Gastrocnemius medialis (tissue), 4 donors: ENCODE measurements at places on chromosomes 11 and 22.

GRCh38 chr11:96001037-96001436 is 77.1 kb upstream of the MTMR2 start:
- peak; percentile 66 for DNase-seq

- DNase-seq: no peak
Observed at GRCh38 chr11:1508986-1509385, 22.4 kb upstream of the MOB2 start.

- DNase-seq: no peak
Observed at GRCh38 chr11:122978299-122978620, 3.4 kb downstream of the BSX start.

GRCh38 chr11:68010090-68011041 is at the start of gene ALDH3B1:
Gene ALDH3B1 (plus strand): TSS chr11:68010327. CDS start chr11:68015298, 4,971 bp downstream.
- peak; percentile 71 for DNase-seq

- no peak for DNase-seq
Observed at GRCh38 chr11:111459506-111460270, 52.5 kb downstream of the BTG4 start.

- DNase-seq: no peak
Observed at GRCh38 chr11:810040-810567, 337 bp downstream of the RPLP2 start.

DNA sequence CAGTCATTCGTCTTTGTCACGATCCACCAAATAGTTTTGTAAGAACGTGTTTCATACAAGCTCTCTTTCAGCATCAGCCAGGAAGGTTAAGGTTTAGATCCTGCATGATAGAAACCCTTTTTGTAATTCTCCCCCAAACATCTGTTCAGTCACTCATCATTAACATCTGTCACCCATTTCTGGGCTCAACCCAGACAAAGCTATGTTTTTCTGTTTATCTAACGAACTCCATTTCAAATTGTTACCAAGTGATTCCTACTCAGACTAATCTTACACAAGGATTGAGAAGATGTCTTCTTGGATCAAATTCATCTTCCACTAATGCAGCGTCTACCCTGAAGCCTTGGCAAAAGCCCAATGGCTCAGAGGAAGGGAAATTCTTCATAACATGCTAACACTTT is 58.8 kb downstream of the FZD4 start:
- no peak for DNase-seq

DNA sequence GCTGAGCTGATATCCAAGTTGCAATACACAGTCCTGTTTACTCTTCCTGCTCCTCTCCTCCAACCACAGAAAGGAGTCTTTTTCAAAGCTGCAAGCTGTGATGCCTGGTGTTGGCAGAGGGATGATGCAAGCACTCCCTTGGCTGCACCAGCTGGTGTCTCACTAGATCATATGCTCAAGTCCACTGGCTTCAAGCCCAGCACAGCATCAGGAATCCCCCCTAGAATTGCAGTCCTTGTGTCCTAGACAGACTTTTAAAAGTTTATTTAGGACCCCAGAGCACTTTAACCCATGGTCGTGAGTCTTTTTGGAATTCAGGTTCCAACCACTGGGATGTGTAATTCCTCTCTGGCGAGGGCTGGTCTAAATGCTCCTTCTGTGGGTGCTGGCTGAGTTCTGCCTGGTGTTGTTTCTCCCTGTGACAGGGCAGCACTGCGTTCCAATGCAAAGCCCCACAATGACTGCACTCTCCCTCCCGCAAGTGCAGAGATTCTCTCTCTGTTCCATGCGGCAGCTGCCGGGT is 1.9 kb upstream of the HEPN1 start:
- no peak for DNase-seq

DNA sequence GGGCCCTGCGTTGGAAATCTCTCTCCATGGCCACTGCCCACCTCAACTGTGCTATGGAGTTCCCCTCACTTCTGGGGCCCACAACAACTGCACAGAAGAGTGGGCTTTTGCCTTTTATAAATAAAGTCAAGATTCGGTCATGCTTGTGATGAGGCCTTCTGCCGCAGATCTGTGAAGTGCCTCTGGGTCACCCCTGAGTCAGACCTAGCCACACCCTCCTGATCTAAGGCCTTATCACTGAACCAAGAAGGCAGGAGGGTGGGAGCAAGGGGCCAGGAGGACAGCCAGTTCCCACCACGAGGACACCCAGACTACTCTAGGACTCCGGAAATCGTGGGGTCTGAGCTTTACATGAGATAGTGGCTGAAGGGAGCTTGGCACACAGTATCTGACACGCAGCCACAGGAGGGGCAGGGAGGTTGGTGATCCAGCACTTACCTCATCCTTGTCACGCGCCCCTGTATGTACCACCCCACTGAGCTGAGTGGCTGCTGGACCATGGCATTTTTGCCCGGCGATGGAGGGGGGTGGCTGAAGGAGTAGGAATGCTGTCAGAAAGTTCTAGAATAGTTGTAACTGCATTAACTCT is 115.7 kb downstream of the ABTB2 start:
- no peak for DNase-seq

- no peak for DNase-seq
Observed at GRCh38 chr11:32279672-32280071, 155.7 kb downstream of the WT1 start.

DNA sequence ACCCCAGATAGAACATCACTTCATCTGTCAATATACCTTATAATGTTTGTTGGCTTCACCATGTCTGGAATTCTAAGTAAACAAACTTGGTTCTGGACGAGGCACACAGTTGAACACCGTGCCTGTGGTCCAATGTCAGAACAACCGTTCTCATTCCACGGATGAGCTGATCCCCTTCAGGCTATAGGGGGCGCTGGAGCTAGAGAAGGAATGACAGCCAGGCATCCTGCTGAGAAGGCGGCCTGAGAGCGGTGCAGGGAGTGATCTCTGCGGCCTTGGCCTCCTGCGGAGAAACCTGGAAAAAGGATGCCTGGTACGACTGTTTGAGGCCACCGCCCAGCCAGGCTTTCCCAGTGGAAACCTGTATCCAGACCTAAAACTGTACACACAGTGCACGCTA is 48.7 kb downstream of the FDX1 start:
- no peak for DNase-seq

DNA sequence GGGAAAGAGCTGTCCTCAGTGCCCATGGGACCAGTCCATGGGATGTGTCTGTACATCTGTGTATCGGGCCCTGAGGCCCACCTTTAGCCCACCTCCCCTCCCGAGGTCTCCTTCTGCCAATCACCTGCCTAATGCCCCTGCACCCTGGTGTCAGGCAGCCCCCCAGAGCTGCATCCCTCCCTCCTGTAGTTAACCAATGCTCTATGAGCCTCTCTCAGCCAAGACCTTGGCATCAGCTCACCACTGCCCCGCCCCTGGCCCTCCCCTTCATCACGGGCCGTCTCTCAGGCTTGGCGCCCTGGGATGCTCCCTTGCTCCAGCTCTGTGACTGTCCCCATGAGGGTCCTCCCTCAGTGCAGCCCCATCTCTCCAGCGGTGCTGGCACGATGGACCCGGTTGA is 18.5 kb downstream of the MGAT3 start:
- no peak for DNase-seq

DNA sequence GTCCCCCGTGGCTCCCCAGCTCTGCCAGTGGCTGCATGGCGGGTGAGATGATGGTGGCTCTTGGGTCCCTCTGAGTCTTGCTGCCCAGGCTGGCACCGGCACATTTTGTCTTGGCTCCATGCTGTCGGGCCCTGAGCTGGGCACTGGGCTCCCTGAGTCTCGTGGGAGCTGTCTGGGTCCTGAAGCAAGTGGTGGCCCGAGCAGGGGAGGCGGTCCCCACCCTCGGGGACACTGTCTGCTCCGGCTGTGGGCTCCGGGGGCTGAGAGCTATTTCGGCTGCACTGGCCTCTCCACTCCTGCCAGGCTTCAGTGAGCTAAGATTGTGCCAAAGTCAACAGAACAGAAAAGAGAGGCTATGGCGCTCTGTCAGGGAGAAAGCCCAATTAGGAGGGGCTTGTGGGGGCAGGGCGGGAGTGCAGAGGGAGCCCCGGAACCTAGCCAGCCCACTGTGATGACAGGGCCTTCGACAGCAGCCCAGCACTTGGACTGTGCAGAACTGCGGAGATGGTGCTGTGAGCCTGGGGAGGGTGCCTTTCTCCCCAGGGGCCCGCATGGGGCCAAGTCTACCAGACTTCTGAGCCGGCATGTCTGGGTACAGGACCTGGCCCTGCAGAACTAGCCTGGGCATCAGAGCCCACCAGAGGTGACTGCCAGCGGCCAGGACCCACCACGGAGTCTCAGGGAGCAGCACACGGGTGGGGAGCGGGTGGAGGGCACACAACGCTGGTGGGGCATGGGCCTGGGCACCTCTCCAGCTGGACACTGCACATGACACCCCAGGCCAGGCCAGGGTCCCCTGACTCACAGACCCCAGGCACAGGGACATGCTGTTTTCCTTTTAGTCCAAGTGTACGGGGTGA is 38.0 kb downstream of the RTN4R start:
- no peak for DNase-seq

DNA sequence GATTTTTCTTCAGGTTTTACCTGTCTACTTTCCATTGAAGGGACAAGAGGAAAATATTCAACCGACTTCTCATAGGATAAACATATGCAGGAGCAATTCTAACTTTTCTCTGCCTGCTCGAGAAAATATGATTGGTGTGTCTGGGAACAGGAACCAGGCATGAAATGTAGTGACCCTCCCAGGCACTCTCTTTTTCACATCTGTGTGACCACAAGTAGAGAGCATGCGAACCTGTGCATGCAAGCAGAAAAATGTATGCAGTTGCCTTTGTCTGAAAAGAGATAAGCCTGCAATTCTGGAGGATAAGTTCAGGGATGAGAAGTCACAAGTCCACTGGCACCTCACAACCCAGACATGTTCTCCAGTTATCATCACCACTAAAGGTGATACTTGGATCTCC is 583.5 kb upstream of the FAT3 start:
- no peak for DNase-seq

DNA sequence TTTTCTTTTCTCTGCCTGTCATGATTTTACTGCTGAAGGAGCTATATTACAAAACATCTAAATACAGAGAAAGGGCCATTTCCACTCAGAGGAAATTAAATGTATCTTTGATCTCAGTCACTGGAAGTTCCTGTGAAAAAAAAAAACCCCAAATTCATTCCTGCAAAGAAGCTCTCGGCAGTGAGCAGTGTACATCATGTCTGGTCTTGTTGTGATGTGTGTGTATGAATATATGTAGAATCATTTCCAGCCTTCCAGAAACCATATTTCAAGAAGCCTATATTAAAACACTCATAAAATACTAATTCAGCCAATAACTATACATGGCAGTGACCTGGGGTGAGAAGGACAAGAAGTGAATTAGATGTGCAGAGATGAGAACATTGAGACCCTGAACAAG is 393.2 kb upstream of the TENM4 start:
- DNase-seq: no peak

- no peak for DNase-seq
Observed at GRCh38 chr22:22103078-22103875, 120.7 kb upstream of the TOP3B start.

GRCh38 chr22:46171940-46172339 is 21.6 kb downstream of the PPARA start:
- DNase-seq: no peak

DNA sequence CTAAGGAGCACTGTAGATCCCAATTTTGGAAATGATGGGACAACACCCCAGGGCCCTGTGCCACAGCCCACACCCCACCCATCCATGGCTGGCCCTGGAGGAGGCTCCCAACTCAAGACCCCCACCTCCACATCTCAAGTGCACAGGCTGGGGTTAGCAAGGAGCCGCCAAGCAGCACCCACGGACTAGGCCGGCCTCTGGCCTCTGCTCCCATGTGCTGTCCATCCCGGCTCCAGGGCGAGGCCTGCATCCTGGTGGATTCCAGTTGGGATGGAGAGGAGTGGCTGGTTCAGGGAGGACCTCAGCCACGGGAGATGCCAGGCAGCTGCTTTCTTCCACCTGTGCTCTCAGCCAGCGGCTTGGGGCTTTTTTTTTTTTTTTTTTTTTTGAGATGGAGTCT is 43.4 kb upstream of the COMT start:
- no peak for DNase-seq

- no peak for DNase-seq
Observed at GRCh38 chr11:46727952-46728658, 9.1 kb downstream of the F2 start.

- DNase-seq: no peak
Observed at GRCh38 chr22:41106122-41106968, 14.0 kb downstream of the EP300 start.

- DNase-seq: no peak
Observed at GRCh38 chr11:1536065-1536843, 35.8 kb downstream of the DUSP8 start.

GRCh38 chr11:133818302-133818701 is 27.0 kb downstream of the SPATA19 start:
- no peak for DNase-seq

DNA sequence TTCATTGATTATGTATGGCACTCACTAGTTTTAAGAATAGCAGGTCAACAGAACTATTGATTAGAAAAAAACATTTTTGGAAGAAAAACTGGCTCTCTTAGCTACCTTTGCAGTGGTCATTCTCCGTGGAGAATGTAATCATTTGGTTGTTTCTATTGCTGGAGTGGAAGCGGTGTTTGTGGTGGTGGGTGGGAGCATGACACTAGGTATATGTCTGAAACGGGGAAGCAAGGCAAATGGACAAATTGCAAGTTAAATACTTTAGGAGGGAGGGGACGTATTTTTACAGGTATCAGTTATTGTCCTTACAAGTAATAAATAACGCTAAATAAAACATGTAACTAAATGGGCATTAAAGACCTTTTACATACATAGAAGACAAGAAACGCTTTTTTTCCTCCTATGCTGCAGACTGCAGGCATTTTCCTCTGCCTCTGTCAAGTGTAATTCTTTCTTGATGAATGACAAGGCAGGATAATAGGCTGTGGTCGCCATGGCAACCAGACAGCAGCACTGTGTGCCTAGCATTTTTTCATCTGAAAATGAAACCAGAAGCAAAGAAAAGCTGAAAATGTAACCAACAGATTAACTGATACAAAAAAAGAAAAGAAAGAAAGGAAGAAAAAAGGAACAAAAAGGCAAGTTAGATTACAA is 46.2 kb downstream of the BLID start:
- no peak for DNase-seq

- DNase-seq: no peak
Observed at GRCh38 chr11:128283451-128283850, 303.9 kb downstream of the ETS1 start.

DNA sequence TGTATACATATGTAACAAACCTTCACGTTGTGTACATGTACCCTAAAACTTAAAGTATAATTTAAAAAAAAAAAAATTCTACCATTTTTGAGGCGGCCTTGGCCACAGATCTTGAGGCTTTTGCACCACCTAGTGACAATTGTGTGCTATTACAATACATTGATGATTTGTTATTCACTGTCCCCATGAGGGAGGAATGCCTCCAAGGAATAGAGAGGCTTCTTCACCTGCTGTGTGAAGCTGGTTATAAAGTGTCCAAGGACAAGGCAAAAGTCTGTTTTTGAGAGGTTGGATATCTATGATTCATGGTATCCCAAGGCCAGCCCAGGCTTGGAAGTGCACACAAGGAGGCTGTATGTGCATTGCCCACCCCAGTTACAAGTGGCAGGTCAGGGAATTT is 30.7 kb downstream of the SLC22A25 start:
- DNase-seq: no peak

- peak; percentile 80 for DNase-seq
Observed at GRCh38 chr22:37538590-37539357, 19.6 kb upstream of the CARD10 start.
